ENCODE measurements at places on chromosomes 7 and 10.

GRCh38 chr10:75397496-75398199 lies 3.9 kb downstream of the ZNF503 start:
- DNase-seq, result no peak

DNA sequence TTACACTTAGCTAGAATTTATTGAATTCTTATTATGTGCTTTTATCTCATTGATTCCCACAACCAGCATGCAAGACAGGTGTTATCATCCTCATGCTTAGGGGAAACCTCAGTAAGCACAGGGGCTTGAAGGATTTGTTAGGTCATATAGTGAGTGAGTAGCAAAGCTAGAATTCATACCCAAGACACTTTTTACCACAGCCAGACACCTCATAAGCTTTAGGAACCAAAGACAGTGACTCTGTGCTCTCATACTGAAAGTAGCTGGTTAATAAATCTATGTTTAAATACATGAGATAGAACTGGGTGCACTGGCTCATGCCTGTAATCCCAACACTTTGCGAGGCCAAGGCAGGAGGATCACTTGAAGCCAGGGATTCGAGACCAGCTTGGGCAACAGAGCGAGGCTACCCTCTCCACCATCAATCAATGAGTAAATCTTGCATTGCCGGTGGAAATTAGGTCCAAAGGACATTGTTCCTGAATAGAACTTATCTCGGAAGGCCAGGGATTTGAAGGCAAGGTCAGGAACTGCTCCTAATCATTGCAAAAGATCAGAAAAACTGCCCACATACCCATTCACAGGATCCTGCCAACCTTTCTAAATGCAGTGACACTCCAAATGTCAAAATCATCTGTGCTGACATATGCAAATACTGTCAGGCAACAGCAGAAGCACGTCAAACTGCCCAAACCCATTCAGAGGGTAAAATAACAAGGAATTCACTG lies 523.5 kb downstream of the PARD3 start:
- DNase-seq, result no peak

GRCh38 chr7:135508883-135509588 lies 866 bp downstream of the CNOT4 start:
- DNase-seq, result peak; percentile 42

DNA sequence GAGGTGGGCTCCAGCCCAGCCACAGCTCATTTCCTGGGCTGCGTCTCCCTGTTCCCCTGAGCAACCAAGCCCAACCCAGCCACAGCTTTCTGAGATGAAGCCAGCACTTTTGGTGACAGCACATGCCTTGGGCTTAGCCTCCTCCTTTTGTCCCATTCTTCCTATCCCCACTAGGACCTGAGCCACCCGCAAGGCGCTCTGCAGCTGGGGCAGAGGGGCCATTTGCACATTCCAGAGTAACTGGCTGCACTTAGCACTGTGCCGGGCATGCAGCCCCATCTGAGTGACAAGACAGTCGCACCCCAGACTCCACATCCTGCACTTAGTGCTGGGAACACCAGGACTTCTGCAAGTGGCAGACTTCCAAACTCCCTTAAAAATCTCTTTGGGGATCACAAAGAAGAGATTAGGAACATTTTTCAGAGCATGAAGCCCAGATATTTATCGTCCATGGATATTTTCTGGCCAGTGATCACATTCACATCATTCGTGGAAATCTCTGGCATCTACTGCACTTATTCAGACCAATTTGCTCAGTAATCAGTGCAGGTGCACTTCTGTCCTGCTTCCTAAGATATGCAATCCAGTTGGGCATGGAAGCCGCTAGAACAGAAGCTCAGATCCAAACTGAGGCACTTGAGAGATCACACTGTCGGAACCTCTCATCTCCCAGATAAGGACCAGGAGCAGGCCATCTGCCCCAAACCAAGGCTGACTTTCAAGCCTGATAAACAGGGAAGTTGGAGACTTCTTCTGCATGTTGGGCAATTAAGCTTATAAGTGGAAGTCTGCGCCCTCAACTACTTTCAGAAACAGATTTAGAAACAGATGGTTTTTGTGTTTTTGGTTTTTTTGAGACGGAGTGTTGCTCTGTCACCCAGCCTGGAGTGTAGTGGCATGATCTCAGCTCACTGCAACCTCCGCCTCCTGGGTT lies 26.4 kb downstream of the CHST15 start:
- DNase-seq, result no peak

DNA sequence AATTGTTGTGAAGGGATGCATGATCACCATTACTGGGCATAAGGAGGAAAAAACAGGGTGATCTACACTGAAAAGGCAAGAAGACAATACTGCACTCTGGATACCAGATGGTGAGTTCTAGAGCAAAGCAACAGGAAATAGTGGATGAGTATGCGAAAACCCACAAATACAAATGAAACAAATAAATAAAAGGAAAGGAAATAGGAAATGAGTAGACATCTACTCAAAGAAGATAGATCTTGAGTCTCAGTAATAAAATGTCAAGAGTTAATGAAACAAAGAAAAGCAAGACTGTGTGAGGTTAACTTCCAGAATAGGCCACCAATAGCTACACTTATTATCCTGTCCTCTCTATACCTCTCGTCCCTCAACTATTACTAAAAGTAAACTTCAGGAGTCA lies 11.7 kb downstream of the ORC5 start:
- no peak for DNase-seq

- no peak for DNase-seq
These were observed 12.6 kb downstream of the PTER start for GRCh38 chr10:16449454-16449853.

All from CD4-positive, alpha-beta T cell treated with Interleukin-10 for 1 hour (primary cell).